Spinal cord (tissue), 10 donors: ENCODE measurements at places on chromosomes 6 and 20. TPM values are rescaled to one million over a fixed set of nuclear protein-coding genes. Genes with fewer than 3 reads are reported as not detected.

Gene C2
- total RNA-seq, result 23.1 TPM

Gene SHLD1
- 9.0 TPM for total RNA-seq

Gene TCF19
- total RNA-seq, result 18.7 TPM

Gene LINC00237
- 4.4 TPM for total RNA-seq

Gene NDUFAF5
- 33.3 TPM for total RNA-seq

Gene ALDH5A1
- total RNA-seq, result 38.7 TPM

Gene COL20A1
- 10.3 TPM for total RNA-seq

Gene MDFI
- total RNA-seq, result 155 TPM

Gene PYGB
- total RNA-seq, result 85.3 TPM

DNA sequence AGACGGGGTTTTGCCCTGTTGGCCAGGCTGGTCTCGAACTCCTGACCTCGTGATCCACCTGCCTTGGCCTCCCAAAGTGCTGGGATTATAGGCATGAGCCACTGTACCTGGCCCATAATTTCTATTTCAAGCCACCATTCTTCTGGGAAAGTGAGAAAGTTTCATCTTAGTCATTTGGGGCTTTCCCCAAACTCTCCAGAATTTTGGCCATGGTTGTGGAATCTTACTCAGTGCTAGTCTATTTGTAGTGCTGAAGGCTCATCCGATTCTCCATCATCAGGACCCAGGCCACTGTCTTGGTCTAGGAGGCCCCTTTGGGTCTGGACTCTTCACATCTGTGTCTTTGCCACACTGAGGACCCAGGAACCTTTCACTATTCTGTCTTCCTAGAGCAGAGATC is 164.9 kb downstream of the EYA2 start:
- H3K27ac ChIP-seq, result no peak overlapping the region
- no peaks in the 10 kb centered on the region for H3K36me3 ChIP-seq
- H3K4me1 ChIP-seq, result peaks cover 11% of the 10 kb centered on the region
- no peak overlapping the region for H3K4me3 ChIP-seq
- DNase-seq, result no peak
- H3K27me3 ChIP-seq, result no peaks in the 10 kb centered on the region

DNA sequence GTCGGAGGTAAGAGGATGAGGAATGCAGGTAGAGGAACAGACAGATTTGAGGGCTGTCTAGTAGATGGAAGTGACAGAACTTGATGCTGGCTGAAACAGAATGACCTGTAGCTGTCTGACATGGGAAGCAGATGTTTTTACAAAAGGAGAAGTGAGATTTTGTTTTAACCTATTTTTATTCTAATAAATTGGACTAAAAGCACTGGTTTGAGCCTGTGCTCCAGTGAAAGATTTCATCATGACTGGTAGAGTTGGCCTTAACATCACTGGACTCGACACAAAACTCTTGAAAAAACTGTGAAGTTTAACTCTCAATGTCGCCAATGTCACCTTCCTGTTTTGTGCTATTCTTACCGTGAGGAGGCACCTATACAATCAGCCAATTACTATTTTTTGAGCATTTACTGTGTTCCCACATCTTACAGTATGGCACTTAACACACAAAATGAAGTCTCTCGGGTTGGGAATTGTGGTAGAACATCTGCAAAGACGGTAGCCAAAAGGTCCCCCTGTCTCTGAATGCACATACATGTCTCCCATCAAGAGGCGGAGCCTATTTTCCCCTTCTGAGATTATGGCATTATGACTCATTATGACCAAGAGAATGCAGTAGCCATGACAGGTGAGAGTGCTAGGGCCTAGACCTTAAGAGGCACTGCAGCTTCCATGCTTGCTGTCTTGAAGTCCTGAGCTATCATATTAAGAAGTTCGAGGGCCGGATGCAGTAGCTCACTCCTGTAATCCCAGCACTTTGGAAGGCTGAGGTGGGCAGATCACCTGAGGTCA is 93.2 kb downstream of the FOXF2 start:
- no peak overlapping the region for H3K27ac ChIP-seq
- no peaks in the 10 kb centered on the region for H3K36me3 ChIP-seq
- DNase-seq, result no peak

GRCh38 chr6:144607998-144608735 is 323.0 kb downstream of the UTRN start:
- no peaks in the 10 kb centered on the region for H3K27me3 ChIP-seq
- no peak overlapping the region for H3K4me3 ChIP-seq
- no peaks in the 10 kb centered on the region for H3K4me1 ChIP-seq
- H3K36me3 ChIP-seq, result no peaks in the 10 kb centered on the region

DNA sequence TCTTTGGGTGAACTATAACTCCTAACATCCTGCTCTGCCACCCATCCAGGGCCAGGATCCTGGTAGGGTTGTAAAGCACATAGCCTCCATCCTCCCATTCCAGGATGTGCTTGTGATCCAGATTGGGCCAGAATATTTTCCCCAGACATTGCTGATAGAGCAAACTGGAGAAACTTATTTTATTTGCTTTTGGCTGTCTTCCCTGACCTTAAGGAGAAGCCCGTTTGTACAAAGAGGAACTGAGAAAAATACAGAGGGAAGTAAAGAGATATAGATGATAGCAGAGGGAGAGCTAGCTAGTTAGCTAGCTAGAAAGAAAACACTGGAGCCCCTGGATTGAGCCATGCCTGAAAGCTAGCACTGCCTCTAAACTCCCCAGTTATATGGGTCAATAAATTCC is 9.0 kb upstream of the HDAC2 start:
- DNase-seq, result no peak
- no peaks in the 10 kb centered on the region for H3K4me1 ChIP-seq
- no peaks in the 10 kb centered on the region for H3K36me3 ChIP-seq
- H3K27me3 ChIP-seq, result no peaks in the 10 kb centered on the region
- no peak overlapping the region for H3K27ac ChIP-seq

GRCh38 chr6:16337295-16337975 is 99.0 kb downstream of the GMPR start:
- DNase-seq, result no peak
- H3K4me1 ChIP-seq, result peaks cover 26% of the 10 kb centered on the region
- no peak overlapping the region for H3K4me3 ChIP-seq
- no peaks in the 10 kb centered on the region for H3K27me3 ChIP-seq

DNA sequence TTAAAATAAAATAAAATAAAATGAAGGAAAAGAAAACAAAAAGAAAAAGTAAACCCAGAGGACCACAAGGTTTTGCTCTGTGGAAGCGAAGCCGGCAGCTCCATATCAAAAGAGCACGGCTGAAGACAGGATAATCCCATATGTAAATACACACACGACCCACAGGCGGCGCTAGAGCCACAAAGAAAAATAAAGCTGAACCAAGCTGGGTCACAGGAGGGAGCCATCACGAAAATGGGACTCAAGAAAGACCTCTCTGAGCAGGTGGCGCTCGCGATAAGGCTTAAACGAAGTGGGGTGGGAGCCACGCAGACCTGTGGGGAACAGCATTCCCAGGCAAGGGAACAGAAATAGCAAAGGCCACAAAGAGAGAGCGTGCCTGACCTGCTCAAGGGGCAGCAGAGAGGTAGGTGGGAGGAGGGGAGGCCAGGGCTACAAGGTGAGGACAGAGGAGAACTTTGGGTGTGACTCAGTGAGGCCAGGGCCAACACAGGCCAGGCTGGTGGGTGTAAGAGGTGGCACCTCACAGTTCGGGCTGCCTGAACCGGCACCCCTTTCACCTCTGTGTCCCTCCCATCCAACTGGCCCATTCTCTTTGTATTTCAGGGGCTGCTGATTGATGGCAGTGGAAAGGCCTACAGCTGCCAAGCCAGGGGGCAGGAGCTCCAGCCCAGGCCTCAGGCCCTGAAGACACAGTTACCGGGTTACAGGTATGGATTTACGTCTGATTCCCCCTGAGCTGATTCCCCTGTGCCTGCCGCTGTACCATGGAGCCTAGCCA is 26.0 kb downstream of the PTGIS start:
- no peak for DNase-seq
- no peaks in the 10 kb centered on the region for H3K27me3 ChIP-seq
- no peaks in the 10 kb centered on the region for H3K4me1 ChIP-seq

DNA sequence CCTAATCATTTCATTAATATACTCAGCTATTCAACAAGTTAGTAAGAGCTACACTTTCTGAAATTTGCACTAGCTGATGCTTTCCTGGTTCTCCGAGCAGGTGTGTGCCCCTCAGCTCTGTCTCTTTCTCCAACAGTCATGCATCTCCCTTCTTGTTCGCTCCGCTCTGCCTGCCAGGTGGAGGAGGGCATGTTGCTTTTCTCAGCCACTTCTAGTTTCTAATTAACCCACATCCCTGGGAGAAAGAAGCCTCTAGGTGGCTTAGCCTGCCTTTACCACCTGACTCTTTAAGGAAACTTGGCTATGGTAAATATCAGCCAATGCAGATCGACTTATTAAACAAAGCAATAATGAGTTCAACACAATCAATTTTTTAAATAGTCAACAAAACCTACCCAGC is 34.2 kb downstream of the LRFN2 start:
- H3K27ac ChIP-seq, result no peak overlapping the region
- peaks cover 4% of the 10 kb centered on the region for H3K4me1 ChIP-seq
- H3K36me3 ChIP-seq, result peaks cover 3% of the 10 kb centered on the region
- H3K27me3 ChIP-seq, result no peaks in the 10 kb centered on the region
- no peak overlapping the region for H3K4me3 ChIP-seq

- H3K4me3 ChIP-seq, result no peak overlapping the region
- DNase-seq, result no peak
- no peaks in the 10 kb centered on the region for H3K27me3 ChIP-seq
- peaks cover 4% of the 10 kb centered on the region for H3K4me1 ChIP-seq
- no peaks in the 10 kb centered on the region for H3K36me3 ChIP-seq
- H3K27ac ChIP-seq, result no peak overlapping the region
These were observed 421.1 kb downstream of the BCKDHB start for GRCh38 chr6:80527552-80528052.

DNA sequence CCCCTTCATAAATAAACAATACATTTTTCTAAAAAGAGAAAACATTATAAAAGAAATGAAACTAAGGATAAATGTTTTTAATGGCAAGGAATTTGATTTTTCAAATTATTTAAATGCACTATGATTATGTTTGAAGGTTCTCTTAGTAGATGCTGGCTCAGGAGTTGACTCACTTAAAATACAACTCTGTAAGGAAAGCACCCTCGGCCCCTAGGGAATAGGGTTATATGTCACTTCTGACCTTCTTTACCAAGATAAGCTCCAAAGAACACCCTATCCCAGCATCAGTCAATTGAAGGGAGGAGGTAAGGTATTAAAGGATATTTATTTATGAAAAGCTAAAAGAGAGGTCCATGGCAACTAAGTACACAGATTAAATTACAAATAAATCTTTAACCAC is 6.8 kb downstream of the SNAP91 start:
- no peaks in the 10 kb centered on the region for H3K27me3 ChIP-seq
- H3K4me3 ChIP-seq, result no peak overlapping the region
- H3K36me3 ChIP-seq, result peaks cover 6% of the 10 kb centered on the region

DNA sequence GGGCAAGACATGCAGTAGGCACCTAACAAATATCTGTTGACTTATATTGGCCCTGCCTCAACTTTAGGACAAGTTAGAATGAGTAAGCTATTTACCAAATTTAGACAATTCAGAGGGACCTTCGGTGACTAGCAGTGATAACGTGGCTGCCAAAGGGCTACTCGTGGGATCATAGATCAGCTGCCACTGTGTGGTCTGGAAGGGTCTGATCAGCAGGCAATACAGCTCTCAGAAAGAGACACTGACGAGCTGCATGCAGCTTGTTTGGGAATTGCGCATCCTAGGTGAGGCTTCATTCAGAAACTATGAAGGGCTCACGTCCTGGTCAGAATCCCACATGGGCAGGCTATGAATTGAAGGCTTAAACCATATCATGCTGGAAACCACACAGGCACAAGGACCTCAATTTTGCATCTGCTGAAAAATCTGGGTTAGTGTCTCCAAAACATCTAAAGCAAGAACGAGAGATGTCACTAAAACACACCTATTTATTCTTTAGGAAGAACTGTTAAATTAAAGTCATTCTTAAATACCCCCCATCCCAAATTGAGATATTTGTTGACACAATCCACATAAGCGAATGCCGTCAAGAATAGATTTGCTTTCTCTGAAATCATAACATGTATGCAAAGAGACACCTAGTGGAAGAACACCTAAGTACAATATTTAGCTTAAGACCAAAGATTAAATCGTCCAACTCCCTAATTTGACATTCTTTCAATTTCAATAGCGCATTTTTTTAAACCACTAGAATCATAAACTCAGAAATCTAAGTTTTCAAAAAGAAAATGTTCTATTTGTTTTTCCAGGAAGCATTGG is 79.6 kb downstream of the IPCEF1 start:
- H3K27ac ChIP-seq, result no peak overlapping the region
- H3K27me3 ChIP-seq, result no peaks in the 10 kb centered on the region
- H3K36me3 ChIP-seq, result no peaks in the 10 kb centered on the region
- H3K4me1 ChIP-seq, result no peaks in the 10 kb centered on the region
- H3K4me3 ChIP-seq, result no peak overlapping the region

GRCh38 chr20:51286758-51287157 is 255.8 kb downstream of the NFATC2 start:
- no peak for DNase-seq
- no peak overlapping the region for H3K4me3 ChIP-seq
- H3K27me3 ChIP-seq, result no peaks in the 10 kb centered on the region
- no peaks in the 10 kb centered on the region for H3K4me1 ChIP-seq

- no peak overlapping the region for H3K27ac ChIP-seq
- DNase-seq, result no peak
- H3K4me3 ChIP-seq, result no peak overlapping the region
- H3K36me3 ChIP-seq, result no peaks in the 10 kb centered on the region
- no peaks in the 10 kb centered on the region for H3K27me3 ChIP-seq
These were observed 21.6 kb upstream of the MCM3 start for GRCh38 chr6:52305948-52306767.

- H3K4me1 ChIP-seq, result peaks cover under 1% of the 10 kb centered on the region
- no peak overlapping the region for H3K4me3 ChIP-seq
- no peaks in the 10 kb centered on the region for H3K27me3 ChIP-seq
- no peak overlapping the region for H3K27ac ChIP-seq
- H3K36me3 ChIP-seq, result no peaks in the 10 kb centered on the region
- DNase-seq, result no peak
These were observed 147.5 kb downstream of the THBS2 start for GRCh38 chr6:169106176-169106575.

DNA sequence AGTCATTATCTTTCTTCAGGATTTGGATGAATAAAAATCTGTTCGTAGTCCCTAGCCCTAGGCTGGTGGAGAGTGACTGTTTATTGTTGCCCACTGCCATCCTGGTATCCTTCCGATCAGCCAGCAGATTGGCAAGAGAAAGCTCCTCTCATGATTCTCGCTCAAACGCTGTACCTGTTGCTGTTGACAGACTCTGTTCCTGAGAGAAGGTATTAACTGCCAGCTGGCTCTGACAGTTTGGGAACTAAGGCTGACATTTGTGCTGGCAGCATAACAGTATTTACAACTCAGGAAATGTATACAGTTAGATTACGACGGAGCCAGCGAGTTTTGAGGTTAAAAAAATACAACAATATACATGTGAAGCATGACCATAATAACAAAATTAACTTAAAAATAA is 674.5 kb downstream of the PRKN start:
- DNase-seq, result no peak
- no peak overlapping the region for H3K4me3 ChIP-seq
- no peaks in the 10 kb centered on the region for H3K4me1 ChIP-seq
- H3K27ac ChIP-seq, result no peak overlapping the region
- no peaks in the 10 kb centered on the region for H3K27me3 ChIP-seq
- no peaks in the 10 kb centered on the region for H3K36me3 ChIP-seq
